Activated CD4-positive, alpha-beta T cell treated with anti-CD3 and anti-CD28 coated beads, Interleukin-2, amount 10 ng/mL, durations not matched to agents 7 days and 5 days (primary cell): ENCODE measurements at places on chromosomes 7 and 10. TPM values are rescaled to one million over a fixed set of nuclear protein-coding genes. Genes with fewer than 3 reads are reported as not detected.

GRCh38 chr7:155183655-155184054 lies 113.5 kb downstream of the HTR5A start:
- no peak overlapping the region for H3K4me3 ChIP-seq
- peaks cover 5% of the 10 kb centered on the region for H3K4me1 ChIP-seq
- H3K27me3 ChIP-seq = no peaks in the 10 kb centered on the region
- H3K36me3 ChIP-seq = peaks cover 3% of the 10 kb centered on the region
- no peak overlapping the region for H3K27ac ChIP-seq

GRCh38 chr7:83032195-83032594 lies 130.5 kb downstream of the PCLO start:
- no peak overlapping the region for H3K4me3 ChIP-seq
- H3K27ac ChIP-seq = no peak overlapping the region
- no peak for DNase-seq
- H3K27me3 ChIP-seq = no peaks in the 10 kb centered on the region
- no peaks in the 10 kb centered on the region for H3K36me3 ChIP-seq
- H3K4me1 ChIP-seq = no peaks in the 10 kb centered on the region

The KIAA1549 gene
- 0.12 TPM for total RNA-seq

The SPRN gene
- total RNA-seq = not detected

GRCh38 chr7:93238748-93239147 lies 6.6 kb downstream of the VPS50 start:
- no peaks in the 10 kb centered on the region for H3K36me3 ChIP-seq
- H3K4me3 ChIP-seq = no peak overlapping the region
- H3K27ac ChIP-seq = no peak overlapping the region
- no peak for DNase-seq
- H3K27me3 ChIP-seq = no peaks in the 10 kb centered on the region
- peaks cover under 1% of the 10 kb centered on the region for H3K4me1 ChIP-seq

The PAPOLB gene
- 0.05 TPM for total RNA-seq

The AOAH gene
- 13.3 TPM for total RNA-seq

DNA sequence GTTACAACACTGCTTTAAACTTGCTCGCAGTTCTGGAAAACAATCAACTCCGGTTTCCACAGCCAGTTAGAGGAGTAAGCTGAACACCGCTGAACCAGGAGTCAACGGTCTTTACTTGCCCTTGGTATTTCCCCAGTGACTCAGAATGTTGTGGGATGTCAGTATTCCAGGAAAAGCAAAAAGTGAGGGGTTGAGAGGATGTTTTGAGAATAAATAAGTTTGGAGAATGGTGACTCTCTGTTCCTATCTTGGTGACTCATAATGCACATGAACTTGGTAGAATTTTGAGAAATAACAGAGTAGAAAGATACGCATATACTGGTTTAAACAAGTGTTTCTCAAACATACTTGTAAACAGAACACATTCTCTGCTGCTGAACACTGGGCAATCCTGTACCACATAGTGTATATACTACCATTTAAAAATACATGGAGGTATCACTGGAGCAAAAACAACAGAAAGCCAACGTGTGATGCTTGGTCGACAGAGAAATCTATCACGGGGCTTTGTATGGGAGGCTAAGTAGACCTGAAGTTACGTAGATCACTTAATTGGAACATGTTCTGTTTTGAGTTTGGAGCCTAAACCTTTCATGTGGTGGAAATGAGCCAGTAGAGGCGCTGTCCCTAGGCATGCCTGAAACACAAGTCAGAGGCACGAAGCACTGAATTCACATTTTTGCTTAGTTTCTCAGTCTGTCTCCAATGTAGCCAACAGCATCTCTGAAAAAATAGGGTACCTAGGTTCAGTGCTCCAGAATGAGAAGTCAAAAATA lies 534.3 kb downstream of the PARD3 start:
- H3K4me3 ChIP-seq = no peak overlapping the region
- no peak for DNase-seq
- no peaks in the 10 kb centered on the region for H3K36me3 ChIP-seq
- H3K27ac ChIP-seq = no peak overlapping the region
- H3K27me3 ChIP-seq = no peaks in the 10 kb centered on the region

GRCh38 chr10:89852872-89853271 lies 151.5 kb downstream of the KIF20B start:
- H3K4me1 ChIP-seq = no peaks in the 10 kb centered on the region
- no peaks in the 10 kb centered on the region for H3K36me3 ChIP-seq
- no peak overlapping the region for H3K27ac ChIP-seq
- no peaks in the 10 kb centered on the region for H3K27me3 ChIP-seq
- no peak for DNase-seq
- no peak overlapping the region for H3K4me3 ChIP-seq

GRCh38 chr7:155168597-155169480 lies 98.7 kb downstream of the HTR5A start:
- no peak for DNase-seq
- H3K4me3 ChIP-seq = no peak overlapping the region
- H3K4me1 ChIP-seq = no peaks in the 10 kb centered on the region
- H3K27me3 ChIP-seq = peaks cover 2% of the 10 kb centered on the region
- H3K36me3 ChIP-seq = no peaks in the 10 kb centered on the region
